ENCODE measurements at places on chromosomes 2 and 18.

GRCh38 chr2:138321458-138321857, 180.1 kb upstream of the SPOPL start:
- no peak for DNase-seq

DNA sequence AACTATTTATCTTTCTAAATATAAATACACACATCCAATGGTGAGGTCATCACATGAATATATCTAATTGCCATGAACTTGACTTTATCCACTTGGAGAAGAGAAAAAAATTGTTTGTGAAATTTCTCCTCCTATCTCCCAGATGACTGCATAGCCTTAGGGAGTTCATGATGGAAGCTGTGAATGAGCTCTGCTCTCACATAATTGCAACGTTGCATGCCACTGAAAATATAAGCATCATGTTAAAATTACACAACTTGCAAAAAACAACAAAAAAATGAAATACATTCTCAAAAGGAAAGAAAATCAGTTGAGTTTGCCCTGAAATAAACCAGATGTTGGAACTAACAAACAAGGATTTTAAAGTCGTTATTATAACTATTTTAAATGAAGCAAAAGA, 50.6 kb upstream of the OSR1 start:
- no peak for DNase-seq

DNA sequence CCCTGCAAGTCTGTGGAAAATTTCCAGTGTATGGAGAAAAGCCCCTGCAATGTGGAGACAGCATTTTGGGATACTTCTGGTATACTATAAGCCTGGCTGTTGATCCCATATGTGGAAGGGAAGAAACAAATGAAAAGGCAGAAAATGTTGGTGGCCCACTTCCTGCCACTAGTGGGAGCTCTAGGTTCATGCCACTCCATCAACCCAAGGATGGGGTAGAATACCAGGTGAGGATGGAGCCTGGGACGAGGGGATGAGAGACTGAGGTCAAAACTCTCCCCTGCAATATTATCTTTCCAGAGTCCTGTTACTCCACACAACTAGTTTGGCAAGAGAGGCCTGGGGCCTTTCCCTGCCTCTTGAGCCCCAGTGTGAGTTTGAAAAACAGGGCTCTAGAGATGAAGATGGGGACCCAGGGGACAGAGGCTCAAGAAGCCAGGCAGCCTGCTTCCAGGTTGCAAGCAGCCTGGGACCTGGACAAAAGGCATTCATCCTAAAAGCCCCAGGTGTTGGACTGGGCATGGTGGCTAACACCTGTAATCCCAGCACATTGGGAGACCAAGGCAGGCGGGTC, 31.9 kb downstream of the BMP10 start:
- DNase-seq, result no peak

- peak; percentile 30 for DNase-seq
Measured at GRCh38 chr2:200308546-200309295, 2.2 kb downstream of the SPATS2L start.
